ENCODE measurements at places on chromosomes 11 and 22. TPM values are rescaled to one million over a fixed set of nuclear protein-coding genes. Genes with fewer than 3 reads are reported as not detected.

DNA sequence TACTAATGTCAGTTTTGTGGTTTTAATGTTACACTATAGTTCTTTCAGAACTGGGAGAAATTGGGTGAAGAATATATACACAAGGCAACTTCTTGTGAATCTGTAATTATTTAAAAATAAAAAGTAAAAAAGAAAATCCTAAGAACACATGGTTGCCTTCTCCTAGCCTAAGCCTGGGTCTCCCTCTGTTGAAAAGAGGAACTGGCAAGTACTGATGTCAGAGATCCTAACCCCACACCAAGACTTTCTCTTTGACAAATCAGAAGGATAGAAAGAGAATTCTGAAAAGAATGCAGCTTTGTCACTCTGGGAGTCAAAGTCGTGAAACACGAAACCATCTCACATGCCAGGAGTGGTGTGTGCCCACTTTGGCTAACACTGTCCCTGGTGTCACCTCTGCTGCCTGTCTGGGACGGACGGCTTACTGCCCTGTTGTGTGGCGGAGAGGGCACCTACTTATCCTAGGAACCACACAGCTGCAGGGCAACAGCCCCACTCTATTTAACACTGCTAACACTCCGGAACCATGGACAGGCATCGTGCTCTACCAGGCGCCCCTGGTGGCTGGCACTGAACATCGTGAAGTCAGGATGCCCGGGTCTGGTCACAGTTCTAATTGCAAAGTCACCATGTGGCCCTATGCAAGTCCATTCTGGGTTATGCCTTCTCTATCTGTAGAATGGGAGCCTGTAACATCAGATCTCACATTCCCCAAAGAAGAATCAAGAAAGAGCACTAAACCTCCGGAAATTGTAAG, 108.7 kb upstream of the CD82 start:
- no peak for DNase-seq

The TBX10 gene
- not detected for total RNA-seq

DNA sequence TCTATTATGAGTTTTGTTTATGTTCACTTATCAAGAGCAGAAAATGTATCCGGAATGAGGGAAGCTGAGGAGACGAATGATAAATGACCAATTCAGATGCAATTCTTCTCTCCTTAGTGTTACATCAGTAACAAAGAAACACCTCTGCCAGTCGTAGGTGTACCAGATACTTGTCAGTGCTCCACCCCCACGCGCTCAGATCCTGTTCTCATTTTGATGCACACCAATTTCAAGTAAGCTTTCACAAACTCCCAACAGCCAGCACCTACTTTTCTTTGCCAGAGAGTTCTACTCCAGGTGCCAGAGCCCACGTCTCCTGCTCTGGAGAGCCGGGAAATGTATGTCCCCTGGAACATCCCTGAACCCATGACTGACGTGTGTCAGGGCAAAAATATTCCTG, 43.7 kb downstream of the OR8B12 start:
- DNase-seq, result no peak

- no peak for DNase-seq
These were observed 611.3 kb downstream of the TBC1D22A start for GRCh38 chr22:47373648-47374272.

The LRRC74B gene
- total RNA-seq, result not detected

The ANO3 gene
- total RNA-seq, result 0.73 TPM

DNA sequence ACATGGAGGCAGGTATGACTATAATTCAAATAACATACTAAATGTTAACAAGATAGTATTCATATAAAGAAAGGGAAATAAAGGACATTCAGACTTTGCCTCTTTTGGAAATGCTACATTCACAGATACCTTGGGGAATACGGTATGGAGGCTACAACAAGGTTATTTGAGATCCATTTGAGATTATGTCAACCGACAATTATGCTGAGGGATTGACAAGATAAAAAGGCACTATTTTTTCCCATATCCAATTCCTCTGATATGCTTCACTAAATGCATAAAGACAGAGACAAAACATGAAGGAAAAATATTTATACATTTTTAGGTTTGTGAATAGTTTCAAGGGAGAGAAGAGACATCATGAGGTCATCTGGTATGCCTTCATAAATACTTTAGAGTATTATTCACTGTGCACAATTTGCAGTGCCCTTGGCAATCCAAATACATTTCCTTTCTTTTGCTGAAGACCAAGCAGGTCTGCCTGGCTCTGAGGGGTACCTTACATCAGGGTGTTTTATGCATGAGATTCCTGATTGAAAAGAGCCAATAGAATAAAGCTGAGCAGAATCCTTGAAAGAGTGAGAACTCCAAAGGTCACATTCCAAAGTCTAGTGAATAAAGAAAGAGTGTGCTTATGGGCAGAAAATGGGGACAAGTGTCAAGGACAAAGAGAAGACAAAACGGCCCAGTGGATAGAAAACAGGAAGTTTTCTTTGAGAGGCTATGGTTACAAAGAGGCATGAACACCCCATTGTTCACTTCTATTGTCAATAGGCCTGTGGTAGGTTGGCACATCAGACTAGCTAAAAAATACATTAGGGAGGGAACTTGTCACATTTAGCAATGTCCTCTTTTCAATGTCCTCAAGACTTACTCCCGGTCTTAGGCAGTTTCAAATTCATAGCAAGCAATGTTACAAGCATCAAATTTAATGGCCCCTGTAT, 455.8 kb downstream of the LRRC4C start:
- no peak for DNase-seq

DNA sequence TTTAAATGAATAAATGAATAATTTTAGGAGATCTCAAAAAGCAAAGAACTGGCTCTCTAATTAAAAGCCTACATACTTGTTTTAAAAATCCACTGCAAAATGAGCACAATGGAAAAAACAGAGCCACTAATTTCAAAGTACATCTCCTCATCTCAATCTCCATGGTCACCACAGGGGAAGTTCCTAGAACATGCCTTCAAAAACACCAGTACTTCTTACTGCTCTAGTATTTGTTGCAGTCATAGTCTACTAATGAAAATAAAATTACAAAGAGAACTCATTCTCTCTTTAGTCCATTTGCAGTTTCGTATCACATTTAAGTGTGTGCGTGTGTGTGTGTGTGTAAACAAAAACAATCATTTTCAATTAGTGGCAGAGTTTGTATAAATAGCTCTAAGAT, 54.0 kb downstream of the PIK3C2A start:
- no peak for DNase-seq

DNA sequence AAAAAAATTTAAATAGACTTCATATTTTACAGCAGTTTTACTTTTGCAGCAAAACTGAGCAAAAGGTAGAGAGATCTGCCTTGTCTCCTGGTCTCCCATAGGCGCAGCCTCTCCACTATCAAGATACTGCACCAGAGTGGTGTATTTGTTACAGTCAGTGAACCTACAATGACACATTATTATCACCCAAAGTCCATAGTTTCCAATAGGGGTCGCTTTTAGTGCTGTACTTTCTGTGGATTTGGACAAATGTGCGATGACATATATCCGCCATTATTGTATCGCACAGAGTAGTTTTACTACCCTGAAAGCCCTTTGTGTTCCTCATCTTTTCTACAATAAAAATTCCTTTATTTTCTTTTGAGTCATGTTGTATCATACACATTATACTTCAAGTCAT, 153.2 kb upstream of the CCDC179 start:
- no peak for DNase-seq

DNA sequence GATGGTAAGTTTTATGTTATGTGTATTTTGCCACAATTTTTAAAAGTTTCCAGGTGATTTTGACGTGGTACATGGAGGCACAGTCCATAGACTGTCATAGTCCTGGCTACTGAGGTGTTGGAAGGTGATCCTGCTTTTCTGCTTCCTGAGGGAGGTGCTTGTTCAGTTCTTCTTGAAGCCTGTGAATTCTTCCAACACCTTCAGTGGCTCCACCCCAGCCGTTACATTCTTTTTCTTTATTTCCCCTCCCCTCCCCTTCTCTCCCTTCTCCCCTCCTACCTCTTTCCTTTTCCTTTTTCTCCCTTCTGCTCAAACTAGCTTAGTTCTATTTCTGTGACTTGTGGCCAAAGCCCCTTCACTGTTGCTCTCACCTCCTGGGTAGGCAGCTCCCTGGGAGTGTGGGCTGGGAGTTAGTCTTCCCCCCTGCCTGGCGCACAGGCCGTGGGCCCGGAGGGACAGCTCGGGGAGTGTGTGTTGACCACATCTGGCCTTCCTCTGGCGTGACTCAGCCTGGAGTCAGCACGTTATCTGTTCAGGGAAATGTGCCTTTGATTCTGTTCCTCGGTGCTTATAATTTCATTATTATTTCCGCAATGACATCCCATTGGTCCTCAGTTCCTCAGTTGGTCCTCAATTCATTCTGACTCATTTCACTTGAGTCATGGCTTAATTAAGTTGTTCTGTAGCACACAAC, 566.2 kb downstream of the TBC1D22A start:
- DNase-seq, result peak; percentile 57

The ACRV1 gene
- total RNA-seq, result not detected

- no peak for DNase-seq
These were observed 31.7 kb downstream of the LMO1 start for GRCh38 chr11:8231979-8232378.

The NUP98 gene
- total RNA-seq, result 38.0 TPM

The MUC5AC gene
- total RNA-seq, result not detected

DNA sequence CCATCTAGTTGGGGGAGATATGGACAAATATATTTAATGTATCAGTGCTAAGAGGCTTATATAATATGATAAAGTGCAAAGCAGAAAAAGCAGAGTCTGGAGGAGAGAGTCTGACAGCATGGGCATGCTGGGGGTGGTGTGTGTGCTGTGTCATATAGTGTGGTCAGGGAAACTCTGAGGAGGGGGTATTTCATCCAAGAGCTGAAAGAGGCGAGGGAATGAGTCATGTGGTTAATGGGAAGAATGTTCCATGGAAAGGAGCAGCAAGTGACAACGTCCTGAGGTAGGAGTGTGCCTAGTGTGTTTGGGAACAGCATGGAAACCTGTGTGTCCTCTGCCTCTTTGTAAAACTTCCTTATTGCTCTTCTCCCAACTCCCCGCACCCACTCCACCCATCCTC, 38.0 kb downstream of the EIF3F start:
- DNase-seq, result no peak

The PANX1 gene
- total RNA-seq, result 16.2 TPM

The RANGAP1 gene
- total RNA-seq, result 33.7 TPM

GRCh38 chr22:23458663-23459541, 121.2 kb downstream of the IGLL1 start:
- no peak for DNase-seq

DNA sequence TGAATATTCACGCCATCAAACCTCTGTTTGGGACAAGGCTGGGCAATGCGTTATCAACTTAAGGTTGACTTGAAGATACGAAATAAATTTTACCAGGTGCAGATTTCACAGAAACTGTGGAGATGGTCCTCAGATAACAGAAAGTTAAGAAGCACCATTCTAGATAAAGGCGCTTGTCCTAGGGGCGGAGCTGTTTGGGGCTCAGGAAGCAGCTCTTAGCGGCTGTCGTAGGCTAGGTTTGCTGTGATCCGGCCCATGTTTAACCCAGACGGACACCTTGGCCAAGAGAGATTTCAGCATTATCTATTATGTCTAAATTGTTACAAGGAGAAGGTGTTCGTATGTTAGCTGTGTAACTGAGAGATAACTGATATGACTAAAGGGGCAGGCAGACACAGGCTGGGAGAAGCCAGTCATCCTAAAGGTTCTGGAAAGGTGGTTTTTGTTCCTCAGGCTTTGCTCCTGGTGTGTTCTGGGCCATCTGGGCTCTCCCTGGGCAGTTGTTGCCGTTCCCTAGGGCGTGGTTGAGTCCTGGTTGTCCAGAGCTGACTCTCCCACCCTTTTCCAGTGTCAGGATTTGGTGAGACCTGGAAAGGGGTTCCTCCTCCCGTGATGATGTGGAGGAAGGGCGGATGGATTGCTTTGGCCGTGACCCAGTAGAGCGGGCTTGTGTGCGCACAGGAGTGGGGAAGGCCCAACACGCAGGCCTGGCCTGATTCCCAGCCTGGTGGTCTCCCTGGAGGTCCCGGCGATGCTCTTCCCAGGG, 25.8 kb downstream of the TPCN2 start:
- no peak for DNase-seq

The IL10RA gene
- 8.2 TPM for total RNA-seq

GRCh38 chr11:101442936-101443521, 140.8 kb downstream of the TRPC6 start:
- no peak for DNase-seq

The APOL5 gene
- not detected for total RNA-seq

DNA sequence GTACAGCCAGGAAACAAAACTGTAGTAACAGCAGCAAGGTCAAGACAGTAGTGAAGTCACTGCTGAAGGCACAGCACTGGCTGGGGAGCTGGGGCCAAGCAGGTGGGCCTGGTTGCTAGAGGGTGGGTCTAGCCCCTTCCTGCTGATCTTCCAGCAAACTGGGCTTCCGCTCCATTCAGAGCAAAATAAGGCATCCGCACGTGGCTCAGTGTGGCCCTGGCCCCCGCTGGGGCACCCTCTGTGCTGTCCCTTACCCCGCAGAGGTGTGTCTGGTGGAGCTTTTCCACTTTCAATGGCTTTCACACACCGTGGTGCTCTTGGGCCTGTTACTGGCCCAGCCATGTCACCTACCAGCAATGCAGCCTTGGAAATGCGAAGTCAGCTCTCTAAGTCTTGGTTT, 162.4 kb upstream of the B3GAT1 start:
- no peak for DNase-seq

DNA sequence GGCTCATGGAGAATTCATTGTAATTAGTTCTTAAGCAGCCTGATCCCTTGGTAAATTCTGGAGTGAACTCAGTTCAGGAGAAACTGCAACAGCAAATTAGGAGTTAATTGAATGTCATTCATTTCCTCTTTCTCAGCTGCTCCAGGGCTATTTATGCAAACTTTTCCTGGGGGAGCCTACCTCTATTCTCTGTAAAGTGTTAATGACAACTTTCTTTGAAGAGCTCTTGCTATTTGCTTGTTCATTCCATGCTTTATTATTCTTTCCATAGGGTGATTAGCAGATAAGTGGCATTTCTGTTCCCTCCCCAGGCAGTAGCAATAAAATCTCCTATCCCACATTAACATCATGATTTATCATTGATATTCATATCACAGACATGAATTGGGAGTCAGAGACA, 267.6 kb upstream of the DDI1 start:
- no peak for DNase-seq

DNA sequence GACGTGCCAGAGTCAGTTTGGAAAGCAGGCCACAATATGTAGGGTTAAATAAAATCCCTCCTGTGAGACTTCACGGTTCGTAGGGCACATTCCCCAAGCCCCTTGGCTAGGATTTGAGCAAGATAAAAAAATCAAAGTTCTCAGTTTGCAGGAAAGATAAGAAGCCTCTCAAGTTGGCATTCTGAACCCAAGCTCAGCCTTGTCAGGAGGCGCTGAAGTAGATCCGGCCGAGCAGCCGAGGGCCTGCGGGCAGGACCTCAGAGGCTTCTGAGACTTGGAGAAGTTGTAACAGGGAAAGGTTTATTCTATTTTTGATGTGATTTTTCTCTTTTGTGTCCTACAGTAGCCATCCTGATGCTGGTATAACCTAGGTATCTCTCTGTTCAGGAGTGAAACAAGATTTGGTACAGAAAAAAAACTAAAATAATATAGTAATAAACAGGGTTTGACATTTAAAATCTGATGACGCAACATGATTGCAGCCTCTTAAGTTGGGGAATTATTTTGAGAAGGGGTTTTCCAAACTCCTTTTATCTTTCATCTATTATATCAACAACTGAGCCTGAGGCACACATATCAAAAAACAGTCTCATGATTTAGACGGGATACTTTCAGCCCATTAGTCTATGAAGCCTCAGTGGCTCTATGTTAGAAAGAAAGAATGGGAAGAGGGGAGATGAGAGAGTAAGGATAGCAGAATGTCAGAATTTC, 10.1 kb downstream of the PATE2 start:
- no peak for DNase-seq
